ENCODE measurements at places on chromosomes 1 and 21. TPM values are rescaled to one million over a fixed set of nuclear protein-coding genes. Genes with fewer than 3 reads are reported as not detected.

DNA sequence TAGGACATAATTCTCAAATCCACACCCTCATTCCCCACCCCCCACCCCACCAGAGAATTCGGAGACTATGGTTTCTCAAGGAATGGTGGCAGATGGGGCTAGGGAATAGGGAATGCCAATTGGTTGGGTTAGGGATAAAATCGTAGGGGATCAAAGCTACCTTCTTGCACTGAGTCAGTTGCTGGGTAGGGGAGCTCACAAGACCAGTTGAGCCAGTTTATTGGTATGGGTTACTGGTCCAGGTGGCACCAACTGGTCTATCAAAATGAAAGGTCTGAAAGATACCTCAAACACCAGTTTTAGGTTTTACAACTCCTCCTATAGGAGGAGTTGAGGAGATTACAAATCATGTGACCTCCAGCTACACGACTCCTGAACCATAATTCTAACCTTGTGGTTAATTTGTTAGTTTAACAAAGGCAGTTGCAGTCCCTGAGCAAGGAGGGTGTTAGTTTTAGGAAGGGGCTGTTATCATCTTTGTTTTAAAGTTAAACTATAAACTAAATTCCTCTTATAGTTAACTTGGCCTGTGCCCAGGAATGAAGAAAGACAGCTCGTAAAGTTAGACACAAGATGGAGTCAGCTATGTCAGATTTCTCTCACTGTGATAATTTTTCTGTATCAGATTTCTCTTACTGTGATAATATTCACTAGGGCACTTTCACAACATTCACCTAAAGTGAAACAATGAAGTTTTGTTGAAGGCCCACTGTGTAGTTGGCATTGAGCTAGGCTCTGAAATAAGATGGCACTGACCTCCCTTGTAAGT is 2.5 kb downstream of the SHISAL2A start:
- no peaks in the 10 kb centered on the region for H3K27me3 ChIP-seq
- H3K4me1 ChIP-seq: peaks cover 3% of the 10 kb centered on the region
- H3K4me3 ChIP-seq: no peak overlapping the region
- DNase-seq: no peak
- H3K27ac ChIP-seq: no peak overlapping the region
- H3K36me3 ChIP-seq: no peaks in the 10 kb centered on the region

GRCh38 chr1:51313268-51313852 is 17.0 kb downstream of the TTC39A start:
- no peaks in the 10 kb centered on the region for H3K27me3 ChIP-seq
- no peak overlapping the region for H3K4me3 ChIP-seq
- no peaks in the 10 kb centered on the region for H3K4me1 ChIP-seq
- peak overlapping the region; percentile 82 for H3K27ac ChIP-seq
- no peak for DNase-seq
- H3K36me3 ChIP-seq: no peaks in the 10 kb centered on the region

DNA sequence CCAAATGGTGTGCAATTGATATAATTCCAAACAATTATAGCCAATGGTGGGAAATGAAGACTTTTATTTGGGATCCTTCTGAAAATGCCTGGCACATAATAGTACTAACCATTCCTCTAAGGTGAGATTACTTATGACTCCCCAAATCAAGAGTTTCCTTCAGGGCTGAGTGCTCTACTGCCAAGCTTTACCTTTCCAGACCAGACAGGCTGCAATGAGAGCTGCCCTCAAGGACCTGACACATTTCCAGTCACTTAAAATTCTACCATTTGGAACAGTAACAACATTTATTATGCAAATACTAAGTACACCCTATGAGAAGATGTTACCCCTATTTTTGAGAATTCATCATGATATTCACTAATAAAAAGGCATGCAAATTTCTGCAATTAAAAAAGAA is 21.1 kb downstream of the PAXBP1 start:
- H3K27me3 ChIP-seq: no peaks in the 10 kb centered on the region
- no peak overlapping the region for H3K4me3 ChIP-seq
- no peak for DNase-seq
- no peaks in the 10 kb centered on the region for H3K4me1 ChIP-seq
- H3K27ac ChIP-seq: no peak overlapping the region

DNA sequence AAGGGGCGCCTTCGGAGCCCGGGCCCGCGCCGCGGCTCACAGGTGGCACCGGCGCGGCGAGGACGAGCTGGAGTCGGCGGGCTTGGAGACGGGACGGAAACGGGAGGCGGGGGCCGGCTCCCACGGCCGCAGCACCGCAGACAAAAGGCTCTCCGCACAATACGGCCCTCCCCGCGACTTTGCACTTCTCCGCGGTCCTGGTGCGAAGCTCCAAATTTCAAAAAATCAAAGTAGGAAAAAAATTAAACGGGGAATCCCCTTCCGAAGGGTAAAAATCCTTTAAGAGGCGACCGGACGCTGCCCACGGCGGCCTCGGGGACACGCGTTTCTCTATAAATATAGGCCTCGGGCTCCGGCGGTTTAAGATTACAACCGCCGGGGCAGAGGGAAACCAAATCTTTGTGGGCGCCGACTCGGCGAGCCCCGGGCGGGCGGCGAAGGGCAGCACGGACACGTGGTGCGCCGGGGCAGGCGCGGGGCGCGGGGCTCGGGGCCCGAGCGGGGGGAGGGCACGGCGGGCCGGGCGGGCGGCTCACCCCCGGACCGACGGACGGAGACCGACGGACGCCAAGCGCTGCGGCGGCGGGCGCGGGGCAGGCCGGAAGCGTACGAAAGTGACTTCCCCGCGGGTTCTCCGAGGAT is 453 bp downstream of the PABPC4 start:
- H3K4me1 ChIP-seq: peaks cover 19% of the 10 kb centered on the region
- H3K4me3 ChIP-seq: peak overlapping the region; percentile 77
- H3K36me3 ChIP-seq: peaks cover 6% of the 10 kb centered on the region
- H3K27me3 ChIP-seq: no peaks in the 10 kb centered on the region
- H3K27ac ChIP-seq: peak overlapping the region; percentile 85

- H3K27me3 ChIP-seq: no peaks in the 10 kb centered on the region
- no peak for DNase-seq
- H3K4me1 ChIP-seq: no peaks in the 10 kb centered on the region
- H3K4me3 ChIP-seq: no peak overlapping the region
Observed at GRCh38 chr1:202501281-202501680, 152.8 kb downstream of the PPP1R12B start.

DNA sequence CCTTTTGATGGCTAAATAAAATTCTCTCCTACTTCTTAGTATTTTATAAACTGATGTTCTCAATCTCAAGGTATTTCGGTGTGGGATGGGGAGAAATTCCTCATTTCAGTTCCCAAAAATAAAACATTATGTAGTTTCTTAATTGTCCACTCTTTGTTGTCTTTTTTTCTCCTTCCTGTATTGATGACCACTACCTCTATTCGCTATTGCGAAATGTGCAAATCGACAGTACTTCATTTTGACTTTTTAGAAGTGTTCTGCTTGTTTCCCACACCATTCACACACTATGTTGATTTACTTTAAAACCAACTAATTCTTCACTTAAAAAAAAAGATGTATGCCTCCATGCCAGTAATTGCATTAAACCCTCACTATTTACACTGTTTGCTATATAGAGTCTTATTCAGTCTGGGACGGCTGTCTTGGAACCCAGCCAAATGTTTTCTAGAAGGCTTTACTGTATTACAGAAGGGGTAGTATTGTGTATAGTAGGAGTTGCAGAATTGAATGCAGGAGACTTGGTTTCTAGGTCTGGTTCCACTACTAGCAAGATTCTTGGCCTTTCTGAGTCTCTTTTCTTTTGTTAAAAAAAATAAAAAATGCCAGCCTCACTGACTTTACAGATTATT is 5.6 kb downstream of the RNF2 start:
- H3K4me3 ChIP-seq: no peak overlapping the region
- H3K4me1 ChIP-seq: no peaks in the 10 kb centered on the region
- H3K27ac ChIP-seq: no peak overlapping the region
- no peak for DNase-seq
- no peaks in the 10 kb centered on the region for H3K36me3 ChIP-seq
- H3K27me3 ChIP-seq: no peaks in the 10 kb centered on the region

DNA sequence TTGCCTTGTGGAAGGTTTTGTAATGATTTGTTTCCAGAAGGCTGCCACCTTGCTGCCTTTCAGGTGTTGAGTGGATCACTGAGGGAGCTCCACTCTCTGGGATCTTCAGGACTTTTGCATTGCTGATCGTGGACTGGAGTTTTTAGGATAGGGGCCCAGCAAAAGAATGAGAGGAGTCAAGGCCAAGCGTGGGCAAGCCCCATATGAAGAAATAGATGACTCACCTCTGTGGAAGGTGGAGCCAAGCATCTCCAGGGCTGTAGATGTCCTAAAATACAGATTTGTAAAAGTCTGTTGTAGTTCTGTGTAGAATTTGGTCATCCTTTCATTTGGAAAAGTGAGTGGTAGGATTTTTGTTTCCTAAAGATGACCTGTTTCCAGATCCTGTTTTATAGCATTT is 67.0 kb downstream of the ST3GAL3 start:
- H3K36me3 ChIP-seq: no peaks in the 10 kb centered on the region
- no peak overlapping the region for H3K4me3 ChIP-seq
- no peaks in the 10 kb centered on the region for H3K4me1 ChIP-seq
- no peak overlapping the region for H3K27ac ChIP-seq

DNA sequence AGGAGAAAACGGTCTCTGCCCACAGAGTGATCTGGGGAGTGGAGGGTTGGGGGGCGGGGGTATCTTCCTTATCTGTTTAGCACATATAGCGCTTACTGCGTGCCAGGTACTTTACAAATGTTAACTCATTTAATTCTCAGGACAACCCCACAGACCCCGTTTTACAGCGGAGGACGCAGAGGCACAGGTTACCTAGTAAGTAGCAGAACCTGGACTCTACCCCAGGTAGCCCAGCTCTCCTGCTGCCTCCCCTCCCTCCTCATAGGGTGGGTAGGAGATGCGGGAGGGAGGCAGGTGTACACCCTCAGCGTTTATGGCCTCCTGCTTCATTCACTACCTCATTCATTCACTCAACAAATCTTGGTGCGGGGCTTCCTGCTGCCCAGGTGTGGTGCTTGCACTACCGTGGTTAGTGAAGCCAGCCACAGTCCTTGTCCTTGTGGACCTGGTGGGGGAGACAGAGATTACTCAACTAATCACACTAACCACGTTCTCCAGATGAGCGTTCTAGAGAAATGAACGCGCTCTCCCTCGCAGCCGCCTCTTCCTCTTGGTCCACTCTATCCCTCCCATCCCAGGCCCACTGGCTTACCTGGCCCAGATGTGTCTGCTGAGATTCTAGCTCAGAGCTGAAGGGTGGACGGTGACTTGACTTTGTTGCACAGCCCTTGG is 102.0 kb downstream of the IER5 start:
- DNase-seq: no peak
- no peaks in the 10 kb centered on the region for H3K36me3 ChIP-seq
- no peaks in the 10 kb centered on the region for H3K4me1 ChIP-seq
- peak overlapping the region; percentile 57 for H3K4me3 ChIP-seq
- no peak overlapping the region for H3K27ac ChIP-seq

DNA sequence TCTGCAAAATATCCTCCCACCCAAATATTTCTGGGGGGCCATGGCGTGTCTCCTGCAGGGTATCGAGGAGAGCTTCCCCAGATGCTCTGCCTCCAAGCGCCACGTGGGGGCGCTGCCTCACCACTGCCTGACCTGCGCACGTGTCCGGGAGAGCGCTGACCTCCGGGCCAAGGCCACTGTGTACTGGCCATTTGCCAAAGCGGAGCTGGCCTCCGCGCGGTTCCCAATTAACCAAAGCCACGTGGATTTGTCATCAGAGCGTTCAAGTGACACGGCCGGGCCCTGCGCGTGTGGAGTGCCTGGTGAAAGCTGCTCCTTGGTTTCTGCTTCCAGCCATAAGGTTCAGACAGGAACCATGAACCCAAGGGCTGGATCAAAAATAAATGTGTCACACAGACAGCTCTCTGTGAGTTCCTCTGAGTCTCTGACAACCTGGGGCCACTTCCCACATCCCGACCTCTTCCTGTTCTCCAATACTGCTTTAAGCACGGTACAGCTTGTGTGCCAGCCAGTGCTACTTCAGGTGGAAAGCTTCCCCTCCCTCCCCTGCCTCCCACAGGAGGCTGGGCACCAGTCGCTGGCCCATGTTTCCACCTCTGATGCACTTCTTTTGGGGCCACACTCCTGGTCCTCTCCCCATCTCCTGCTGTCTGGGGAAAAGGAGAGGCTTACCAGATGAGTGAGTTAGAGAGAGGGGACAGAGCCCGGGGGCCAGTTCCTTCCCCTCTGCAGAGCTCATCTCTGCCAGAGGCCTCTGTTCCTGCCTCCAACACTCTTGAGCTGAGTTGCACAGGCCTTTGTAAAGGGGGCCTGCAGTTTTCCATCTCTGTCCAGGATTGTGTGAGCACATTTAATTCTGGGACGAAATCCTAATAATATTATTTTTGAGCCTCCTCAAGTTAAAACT is 26.1 kb downstream of the ZP4 start:
- H3K4me3 ChIP-seq: no peak overlapping the region
- no peaks in the 10 kb centered on the region for H3K36me3 ChIP-seq
- no peaks in the 10 kb centered on the region for H3K4me1 ChIP-seq
- H3K27me3 ChIP-seq: no peaks in the 10 kb centered on the region
- no peak overlapping the region for H3K27ac ChIP-seq

DNA sequence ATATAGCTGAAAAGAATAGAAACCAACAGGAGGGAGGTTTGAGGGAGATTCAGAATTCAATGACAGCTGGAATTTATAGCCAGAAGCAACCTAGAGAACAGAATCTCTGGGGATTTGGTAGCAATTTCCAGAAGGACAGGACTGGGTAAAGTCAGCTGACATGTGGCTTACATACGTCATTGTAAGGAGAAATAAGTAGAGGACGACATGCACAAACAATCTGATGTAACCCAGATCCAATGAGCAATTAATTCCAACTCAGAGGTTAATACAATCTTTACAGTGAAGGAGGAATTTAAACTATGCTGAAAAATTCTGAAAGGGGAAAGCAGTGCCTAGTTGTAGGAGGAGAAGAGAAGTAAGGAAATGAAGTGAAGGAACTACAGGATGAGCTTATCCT is 383.9 kb downstream of the PTBP2 start:
- DNase-seq: no peak
- no peak overlapping the region for H3K4me3 ChIP-seq
- no peaks in the 10 kb centered on the region for H3K27me3 ChIP-seq
- H3K4me1 ChIP-seq: no peaks in the 10 kb centered on the region

DNA sequence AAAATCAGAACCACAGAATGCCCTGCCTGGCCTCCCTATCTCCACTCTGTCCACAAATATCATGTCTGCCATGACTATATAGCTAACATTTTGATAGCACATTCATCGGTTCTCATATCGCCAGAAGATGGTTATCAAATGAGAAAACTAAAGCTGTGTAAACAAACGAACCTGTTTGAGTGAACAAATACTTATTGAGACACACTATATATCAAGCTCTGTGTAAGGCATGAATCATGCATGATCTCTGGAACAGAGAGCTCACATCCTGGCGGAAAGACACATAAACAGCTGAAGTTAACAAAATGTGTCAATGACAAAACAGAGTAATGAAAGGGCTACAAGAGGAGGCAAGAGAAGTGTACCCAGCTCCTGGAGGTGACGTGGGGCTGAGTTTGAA is 13.1 kb downstream of the KCND3 start:
- DNase-seq: no peak
- no peaks in the 10 kb centered on the region for H3K4me1 ChIP-seq
- H3K27ac ChIP-seq: no peak overlapping the region
- H3K36me3 ChIP-seq: no peaks in the 10 kb centered on the region
- H3K4me3 ChIP-seq: no peak overlapping the region

Gene UHMK1
- total RNA-seq: 63.8 TPM

Gene RUNX1
- total RNA-seq: 24.8 TPM

Gene C1orf94
- not detected for total RNA-seq

Gene OR2T2
- not detected for total RNA-seq

Gene CYP2J2
- total RNA-seq: 8.3 TPM

Gene VCAM1
- total RNA-seq: 12.3 TPM

Gene SHE
- 21.3 TPM for total RNA-seq

Gene AQP10
- total RNA-seq: 0.44 TPM

Gene CCDC28B
- 4.1 TPM for total RNA-seq

Gene CD1B
- total RNA-seq: not detected

Gene RNU1-1
- total RNA-seq: under 0.01 TPM

Gene SORT1
- 135 TPM for total RNA-seq

All from breast epithelium (tissue), 4 donors.